ENCODE measurements at places on chromosomes 16 and 17.
A peak's percentile ranks its signal among the peaks of the same experiment; 100 is the strongest.

DNA sequence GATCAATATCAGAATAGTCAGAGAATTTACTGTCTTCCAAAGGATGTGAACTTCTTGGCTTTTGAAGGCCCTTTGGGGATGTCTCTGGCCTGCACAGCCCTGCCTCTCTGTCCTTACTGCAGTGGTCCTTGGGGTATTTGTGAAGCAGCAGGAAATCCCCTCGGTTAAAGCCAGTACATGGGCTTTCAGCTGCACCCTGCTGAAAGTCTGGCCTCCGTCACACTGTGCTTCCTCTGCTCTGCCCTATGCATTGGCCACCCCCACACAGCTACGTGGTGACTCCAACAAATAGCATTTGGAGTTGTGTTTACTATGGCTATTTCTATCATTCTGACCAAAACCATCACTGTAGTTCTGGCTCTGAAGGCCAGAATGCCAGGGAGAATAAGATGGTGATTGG, 21.2 kb downstream of the SYCE1L start:
- no peak for DNase-seq

DNA sequence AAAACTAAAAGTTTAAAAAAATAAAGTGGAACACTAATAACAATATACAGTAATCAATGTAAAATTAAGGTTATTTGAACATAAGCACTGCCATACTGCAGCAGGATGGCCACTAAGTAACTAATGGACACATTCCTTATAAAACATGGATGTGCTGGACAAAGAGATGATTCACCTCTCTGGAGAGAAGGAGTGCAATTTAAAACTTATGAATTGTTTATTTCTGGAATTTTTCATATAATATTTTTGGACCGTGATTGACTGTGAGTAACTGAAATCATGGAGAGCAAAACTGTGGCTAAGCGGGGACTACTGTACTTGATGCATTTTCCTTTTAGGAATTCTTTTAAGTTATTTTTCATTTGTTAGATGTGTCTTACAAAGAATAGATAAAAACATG, 21.8 kb downstream of the CBFB start:
- no peak for DNase-seq

DNA sequence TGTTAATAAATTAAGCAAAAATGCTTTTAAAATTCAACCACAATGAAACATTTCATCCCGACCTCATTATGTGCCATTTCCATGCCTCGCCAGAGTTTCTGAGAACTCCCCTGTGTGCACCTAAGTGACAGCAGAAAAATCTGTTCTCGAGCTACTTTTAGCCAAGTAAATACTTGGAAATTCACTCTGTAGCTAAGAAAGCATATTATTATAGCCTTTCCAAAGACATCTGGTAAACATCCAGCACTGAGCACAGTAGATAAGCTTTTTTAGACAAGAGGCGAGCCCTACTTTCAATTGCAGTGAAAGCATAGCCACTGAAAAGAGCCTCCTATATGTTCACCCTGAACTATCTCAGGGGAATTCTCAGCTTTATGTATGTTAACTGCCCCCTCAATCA, 242.8 kb upstream of the PSMD7 start:
- DNase-seq = no peak

DNA sequence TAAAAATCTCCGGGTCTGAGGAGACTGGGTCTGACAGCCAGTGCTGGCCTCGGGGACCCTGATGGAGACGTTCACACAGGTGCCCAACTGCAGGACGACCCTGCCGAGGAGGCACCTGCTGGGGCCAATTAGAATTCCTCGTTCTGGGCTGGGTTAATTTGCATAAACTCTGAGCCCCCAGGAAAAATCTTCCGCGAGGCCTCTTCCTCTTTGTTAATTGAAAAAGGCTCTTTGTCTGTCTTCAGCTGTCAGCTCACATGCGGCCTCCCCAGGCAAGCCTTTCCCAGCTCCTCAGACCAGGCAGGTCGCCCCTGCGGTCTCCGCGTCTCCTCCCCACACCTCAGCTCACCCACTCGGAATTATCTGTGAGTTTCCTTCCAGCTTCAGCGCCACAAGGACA, 400.2 kb downstream of the SEC14L1 start:
- no peak for DNase-seq

- no peak for DNase-seq
Measured at GRCh38 chr17:37823996-37824395, 79.1 kb upstream of the HNF1B start.

GRCh38 chr16:29916979-29917378, 9.0 kb downstream of the KCTD13 start:
- no peak for DNase-seq

DNA sequence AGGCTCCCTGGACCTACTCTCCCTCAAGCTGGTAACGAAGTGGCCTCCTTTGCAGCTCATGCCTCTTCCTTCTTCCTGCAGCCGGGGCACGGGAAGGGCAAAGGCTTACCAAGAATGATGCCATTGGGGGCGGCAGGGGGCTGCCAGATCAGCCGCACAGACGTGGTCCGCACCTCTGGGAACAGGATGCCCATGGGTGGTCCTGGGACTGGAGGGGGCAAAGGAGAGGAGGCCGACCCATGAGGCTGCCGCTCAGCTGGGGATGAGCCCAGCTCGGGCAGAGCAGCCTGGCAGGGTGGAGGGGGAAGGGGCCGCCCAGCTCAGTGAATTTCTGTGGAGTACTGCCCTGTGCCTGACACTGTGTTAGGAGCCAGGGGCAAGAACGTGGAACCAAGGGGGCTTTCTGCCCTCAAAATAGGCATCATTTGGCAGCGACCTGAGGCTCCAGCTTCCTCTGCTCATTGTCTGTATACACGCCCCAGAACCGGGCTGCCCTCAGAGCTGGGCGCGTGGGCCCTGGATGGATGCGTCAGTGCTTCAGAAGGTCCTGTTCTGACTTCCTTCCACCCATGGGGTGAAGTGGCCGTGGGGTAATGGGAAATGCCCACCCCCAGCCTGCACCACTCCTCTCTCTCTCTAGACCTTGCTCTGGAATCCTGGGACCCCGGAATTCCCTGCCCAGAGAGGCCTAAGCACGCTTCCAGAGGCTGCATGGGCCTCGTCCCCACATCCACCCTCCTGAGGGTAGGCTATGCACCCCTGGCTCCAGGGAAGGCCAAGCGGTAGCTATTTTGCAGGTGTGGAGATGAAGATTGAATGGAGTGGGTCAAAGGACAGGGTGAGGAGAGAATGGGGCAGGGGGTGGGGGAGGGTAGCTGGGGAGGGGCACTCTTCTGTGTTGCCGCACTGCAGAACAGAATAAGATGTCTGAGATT, 79.8 kb upstream of the CDC42EP4 start:
- DNase-seq = no peak

DNA sequence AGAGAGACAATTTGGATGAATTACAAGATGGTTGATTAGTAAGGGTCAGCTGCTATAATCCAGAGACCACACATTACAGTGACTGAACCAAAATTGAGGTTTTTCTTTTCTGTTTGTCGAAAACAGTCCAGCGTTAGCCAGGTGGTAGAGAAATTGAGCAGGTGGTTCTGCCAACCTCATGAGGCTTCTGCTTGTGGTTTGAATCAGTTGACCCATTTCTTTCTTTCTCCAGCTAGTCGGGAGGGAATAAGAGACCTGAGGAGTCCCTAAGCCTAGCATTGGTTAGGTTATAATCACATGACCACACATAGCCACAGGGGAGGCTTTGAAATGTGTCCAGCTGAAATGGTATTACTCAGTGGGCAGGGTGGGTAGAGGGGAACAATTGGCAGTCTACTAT, 504.6 kb downstream of the HS3ST4 start:
- DNase-seq = no peak

DNA sequence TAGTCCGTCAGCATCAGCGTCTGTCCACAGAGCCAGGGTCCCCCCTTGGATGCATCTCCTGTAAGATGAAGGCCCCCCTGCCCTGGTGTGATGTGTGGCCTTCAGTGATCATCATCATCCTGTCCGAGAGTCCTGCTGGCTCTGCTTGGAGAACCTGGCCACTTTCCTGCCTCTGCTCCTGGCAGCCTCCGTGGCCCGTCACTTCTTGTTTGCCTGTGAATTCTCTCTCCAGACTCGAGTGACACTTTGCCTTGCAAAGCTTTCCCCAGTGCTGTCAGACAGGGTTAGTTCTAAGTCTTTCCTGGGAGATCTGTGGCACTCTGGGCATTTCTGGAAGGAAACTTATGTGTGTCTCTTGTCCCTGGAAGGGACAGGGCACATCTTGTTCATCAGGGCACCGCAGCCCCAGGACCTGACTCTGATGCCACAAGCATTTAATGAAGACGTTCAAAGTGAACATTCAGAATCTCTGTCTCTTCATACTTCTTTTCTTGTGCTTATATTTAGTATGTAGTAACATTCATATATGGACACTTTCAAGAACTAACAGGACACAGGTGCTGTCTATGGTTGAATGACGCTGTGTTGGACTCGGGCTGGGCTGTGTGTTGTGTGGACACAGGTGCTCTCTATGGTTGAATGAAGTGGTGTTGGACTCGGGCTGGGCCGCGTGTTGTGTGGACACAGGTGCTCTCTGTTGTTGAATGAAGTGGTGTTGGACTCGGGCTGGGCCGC, 68.5 kb downstream of the RPTOR start:
- no peak for DNase-seq

DNA sequence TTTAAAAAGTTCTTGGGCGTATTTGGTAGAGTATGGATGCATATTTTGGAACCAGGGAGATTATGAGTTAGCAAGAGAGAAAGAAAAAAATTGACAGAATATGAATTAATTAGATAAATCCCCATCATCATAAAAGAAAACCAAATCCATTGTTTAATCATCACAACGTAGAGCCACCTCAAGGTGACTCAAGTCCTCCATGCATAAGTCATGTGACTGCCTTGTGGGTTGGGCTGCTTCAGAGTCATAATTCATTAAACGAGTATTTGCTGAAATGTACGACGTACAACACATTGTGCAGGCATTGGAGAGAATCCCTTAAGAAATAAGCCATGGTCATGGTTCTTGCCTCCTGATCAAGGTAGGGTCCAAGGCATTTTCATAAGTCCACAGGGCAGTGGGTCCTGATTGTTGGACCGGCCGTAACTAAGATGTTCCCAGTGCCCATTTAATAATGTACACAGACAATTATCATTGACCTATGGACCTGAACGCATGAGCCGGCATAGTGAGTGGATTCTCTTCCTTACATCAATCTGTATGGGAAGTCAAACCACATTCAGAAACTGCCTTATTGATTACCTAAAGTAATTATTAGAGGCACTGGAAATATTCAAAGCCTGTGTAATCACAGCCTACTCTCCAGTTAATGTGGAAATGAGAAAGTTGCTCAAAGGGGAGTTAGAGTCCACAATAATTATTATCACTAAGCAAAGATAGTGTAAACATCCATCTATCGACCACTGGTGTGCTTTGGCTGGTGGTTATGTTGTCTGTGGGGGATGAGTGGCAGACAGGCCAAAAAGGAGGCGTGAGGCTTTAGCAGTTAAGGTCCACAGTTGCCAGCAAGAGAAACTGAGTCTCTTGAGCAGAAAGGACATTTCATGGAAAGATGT, 165.4 kb downstream of the PITPNC1 start:
- no peak for DNase-seq

- no peak for DNase-seq
Measured at GRCh38 chr16:68873635-68874471, 30.5 kb downstream of the TANGO6 start.

- DNase-seq = no peak
Measured at GRCh38 chr16:72195609-72196008, 23.7 kb upstream of the PMFBP1 start.

- peak; percentile 14 for DNase-seq
Measured at GRCh38 chr17:19388791-19389785, 2.1 kb upstream of the MFAP4 start.

- no peak for DNase-seq
Measured at GRCh38 chr16:9134739-9135138, 43.3 kb downstream of the HAPSTR1 start.

- DNase-seq = no peak
Measured at GRCh38 chr17:38861399-38861843, 7.9 kb upstream of the RPL23 start.

DNA sequence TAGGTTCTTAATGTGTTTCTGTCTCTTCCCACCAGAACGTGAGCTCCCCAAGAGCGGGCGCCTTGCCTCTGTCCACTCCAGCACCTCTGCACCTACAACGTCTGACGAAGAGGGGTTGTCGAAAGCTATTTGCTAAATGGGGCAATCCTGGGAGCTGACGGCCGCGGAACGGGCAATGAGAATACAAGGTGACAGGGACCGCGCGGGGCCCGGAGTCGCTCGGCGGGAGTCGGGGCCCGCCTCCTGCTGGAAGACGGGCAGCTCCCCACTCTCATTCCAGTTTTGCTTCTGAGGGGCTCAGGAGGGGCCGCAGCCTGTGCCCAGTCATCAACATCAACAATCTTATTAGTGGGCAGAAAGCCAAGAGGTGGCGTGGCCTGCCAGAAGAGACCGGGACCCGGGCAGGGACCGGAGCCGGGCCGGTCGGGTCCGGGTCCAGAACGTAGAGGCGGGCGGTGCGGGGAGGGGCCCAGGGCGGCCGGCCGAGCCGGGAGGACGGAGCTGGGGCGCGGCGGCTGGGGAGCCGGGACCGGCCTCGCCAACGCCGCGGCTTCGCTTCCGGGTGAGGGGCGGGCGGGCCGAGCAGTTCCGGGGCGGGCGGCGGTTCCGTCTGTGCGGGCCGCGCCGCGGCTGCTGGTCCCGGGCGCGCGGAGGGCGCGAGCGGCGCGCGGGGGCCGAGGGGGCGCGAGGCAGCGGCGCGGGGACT, at the start of gene MOSMO:
Gene MOSMO, plus strand, starts transcription at position 603 of the 706 bp plus-strand sequence. CDS start 191 bp downstream, outside the sequence.
- no peak for DNase-seq

GRCh38 chr17:78798695-78799559, 16.9 kb upstream of the CYTH1 start:
- no peak for DNase-seq

GRCh38 chr17:30716461-30717290, 107.8 kb downstream of the CRLF3 start:
- DNase-seq = no peak

DNA sequence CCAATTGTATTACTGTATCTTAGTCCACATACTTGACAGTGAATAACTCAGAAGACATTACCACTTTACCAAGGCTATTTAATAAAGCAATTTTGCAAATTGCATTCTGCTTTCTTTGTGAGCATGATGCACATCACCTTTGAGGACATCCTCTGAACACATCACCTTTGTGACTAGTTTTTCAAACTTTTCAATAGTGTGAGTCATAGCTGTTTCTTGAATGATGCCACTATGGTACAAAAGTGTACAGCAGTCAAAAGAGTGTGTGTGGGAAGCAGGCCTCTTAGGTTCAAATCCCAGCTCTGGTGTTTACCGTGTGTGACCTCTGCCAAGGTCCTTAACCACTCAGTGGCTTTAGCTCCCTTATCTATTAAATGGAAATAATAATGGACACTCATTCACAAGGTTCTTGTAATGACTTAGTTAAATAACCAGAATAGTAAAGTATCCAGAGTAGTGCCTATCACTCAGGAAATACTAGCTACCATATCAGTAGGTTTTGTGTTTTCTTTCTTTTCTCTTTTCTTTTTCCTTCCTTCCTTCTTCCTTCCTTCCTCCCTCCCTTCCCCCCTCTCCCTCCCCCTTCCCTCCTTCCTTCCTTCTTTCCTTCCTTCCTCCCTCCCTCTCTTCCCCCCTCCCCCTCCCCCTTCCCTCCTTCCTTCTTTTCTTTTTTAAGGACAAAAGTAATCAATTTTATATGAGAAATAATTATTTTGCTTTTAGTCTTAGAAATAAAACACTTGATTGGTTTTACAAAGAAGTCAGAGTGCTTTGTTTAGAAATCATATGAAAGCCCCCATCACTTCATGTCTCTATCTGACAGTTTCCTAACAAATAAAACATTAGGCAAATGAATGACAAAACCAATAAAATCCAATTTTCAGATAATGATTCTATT, 178.9 kb downstream of the MYO1D start:
- no peak for DNase-seq
